RWPE1 (cell line): ENCODE measurements at places on chromosomes 11 and 22.
A peak's percentile ranks its signal among the peaks of the same experiment; 100 is the strongest.

DNA sequence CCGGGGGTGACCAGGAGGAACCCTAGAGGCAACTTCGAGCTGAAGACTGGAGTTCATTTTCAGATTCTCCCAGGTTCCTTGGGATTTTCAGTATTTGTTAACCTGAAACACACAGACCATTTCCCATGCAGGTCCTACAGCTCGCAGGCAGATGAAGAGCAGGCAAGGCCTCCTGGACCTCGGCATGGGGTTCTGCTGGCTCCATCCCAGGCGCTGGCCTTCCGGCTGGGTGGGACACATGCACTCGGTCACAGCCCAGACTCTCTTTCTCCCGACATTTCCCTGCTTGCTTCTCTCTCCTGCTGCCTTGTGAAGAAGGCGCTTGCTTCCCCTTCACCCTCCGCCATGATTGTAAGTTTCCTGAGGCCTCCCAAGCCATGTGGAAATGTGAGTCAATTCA is 15.4 kb upstream of the TTLL12 start:
- no peak for DNase-seq

DNA sequence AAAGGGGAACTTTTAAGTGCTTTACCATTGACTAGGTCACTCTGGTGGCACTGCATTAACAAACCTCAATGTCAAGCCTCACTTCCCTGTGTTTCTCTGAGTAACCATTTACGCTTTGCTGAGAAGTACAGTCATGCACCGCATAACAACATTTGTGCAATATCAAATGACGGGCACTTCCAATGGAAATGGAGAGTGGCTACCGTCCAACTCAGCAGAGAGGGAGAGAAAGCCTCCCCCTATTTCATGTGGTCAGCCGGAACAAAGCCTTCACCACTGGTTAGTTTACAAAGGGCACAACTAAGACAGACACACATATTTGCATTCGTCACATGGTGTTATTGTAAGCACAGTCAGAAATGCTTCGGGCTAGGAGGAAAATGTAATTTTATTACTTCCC is 117.3 kb downstream of the RASSF10 start:
- peak; percentile 47 for DNase-seq

DNA sequence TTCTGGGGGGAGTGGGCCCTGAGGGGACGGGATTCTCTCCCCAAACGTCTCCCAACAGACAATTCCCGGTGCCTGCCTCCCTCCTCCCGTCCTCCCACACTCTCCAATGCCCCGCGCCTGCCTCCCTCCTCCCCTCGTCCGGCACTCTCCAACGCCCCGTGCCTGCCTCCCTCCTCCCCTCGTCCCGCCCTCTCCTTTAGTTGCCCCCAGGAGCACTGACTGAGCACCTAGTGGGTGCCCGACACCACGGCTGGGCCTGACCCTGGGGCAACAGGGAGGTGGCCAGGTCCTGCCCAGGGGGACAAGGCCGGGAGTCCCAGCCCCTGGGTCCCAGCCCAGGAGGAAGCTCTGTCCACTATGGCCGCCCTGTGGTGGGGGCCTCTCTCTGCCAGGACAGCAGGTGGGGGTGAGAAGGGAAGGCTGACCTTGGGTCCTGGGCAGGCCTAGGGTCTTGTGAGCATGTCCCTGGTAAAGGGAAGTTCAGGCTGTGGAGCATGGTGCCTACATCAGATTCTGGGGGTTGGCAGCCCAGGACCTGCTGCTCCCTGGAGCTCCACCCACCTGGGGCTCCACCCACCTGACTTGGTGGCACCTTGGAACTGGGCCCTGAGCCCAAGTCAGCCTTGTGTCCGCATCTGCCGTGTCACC is 942.3 kb downstream of the BRD1 start:
- no peak for DNase-seq

DNA sequence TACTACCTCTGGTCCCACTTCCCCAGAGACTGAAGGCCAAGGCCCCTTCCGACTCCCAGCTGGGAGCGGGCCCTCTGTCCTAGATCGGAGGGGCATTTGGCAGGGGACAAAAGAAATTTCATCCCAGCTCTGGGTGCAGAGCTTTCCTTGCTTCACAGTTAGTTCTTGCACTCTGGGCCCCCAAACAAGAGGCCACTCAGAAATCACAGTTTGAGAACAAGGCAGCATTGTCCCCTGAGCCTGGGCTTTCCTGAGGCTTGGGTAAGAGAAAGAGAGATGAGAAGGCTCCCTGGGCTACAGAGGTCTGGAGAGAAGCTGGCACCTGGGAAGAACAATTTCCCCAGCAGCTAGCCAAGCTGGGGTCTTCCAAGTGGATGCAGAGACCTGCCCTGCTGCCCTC is 71.8 kb upstream of the NCAM1 start:
- no peak for DNase-seq

- no peak for DNase-seq
Measured at GRCh38 chr22:29386708-29387107, 1.7 kb downstream of the AP1B1 start.

GRCh38 chr11:44623341-44623730 is 57.9 kb downstream of the CD82 start:
- DNase-seq, result no peak

- peak; percentile 66 for DNase-seq
Measured at GRCh38 chr11:131688048-131688693, 317.8 kb downstream of the NTM start.

- no peak for DNase-seq
Measured at GRCh38 chr11:27179334-27179733, 138.7 kb downstream of the BBOX1 start.

DNA sequence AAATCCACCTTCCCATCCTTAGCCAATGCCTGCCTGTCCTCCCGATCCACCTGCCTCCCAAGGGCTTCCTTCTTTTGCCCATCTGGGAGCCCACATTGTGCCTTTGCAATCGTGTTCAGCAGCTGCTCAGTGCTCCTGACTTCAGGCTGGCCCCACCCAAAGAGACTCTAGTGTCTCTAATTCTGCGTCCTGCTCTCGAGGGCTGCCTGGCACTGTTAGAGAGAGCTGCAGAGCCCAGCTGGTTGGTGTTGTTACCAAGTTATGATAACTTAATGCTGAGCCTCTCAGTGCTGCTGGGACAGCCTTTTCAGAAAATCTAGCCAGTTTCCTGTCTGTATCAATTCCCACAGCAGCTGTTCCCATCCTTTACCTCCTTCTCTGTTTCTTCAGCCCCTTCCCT is 69.1 kb downstream of the MICAL2 start:
- DNase-seq, result no peak

DNA sequence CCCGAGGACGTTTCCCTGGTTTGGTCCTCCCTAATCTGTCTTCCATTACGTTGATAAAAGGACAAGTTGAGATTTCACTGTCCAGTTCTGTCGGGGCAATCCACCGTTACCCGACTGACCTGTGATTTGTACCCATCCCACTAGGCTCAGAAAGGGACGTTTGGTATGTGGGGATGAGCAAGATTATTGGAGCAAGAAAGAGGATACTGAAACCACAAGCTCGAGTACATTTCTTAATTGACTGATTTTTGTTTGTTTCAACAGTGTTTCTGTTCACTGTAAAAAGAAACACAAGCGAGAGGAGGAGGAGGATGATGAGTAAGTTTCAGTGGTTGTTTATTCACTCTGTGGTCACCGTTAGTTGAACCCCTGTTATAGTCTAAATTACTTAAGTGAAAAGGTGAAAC is 969 bp downstream of the CCDC117 start:
- DNase-seq, result peak; percentile 8

DNA sequence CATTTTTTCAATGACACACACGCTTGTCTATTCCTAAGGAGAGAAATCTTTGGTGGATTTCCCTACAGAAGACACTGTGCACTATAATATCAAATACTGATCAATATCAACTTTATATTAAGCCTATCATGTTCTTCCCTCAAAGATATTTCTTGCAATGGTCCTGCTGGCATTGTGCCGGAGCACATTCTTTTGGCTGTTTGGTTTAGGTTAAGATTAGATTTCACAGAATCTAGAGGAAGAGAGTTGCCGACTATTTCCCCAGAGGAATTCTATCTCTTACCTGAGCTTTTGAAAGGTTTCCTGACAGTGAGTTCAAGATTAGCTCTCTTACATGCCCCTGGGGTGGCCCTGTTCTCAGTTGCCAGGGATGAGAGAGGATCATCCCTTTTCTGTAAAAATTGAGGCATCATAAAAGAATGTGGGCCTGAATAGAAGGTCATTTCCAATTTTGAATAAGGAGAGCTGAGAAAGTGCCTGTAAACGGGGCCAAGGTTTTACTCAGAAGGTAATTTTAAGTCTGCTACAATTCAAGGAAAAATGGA is 180.6 kb upstream of the ARHGAP20 start:
- DNase-seq, result no peak

DNA sequence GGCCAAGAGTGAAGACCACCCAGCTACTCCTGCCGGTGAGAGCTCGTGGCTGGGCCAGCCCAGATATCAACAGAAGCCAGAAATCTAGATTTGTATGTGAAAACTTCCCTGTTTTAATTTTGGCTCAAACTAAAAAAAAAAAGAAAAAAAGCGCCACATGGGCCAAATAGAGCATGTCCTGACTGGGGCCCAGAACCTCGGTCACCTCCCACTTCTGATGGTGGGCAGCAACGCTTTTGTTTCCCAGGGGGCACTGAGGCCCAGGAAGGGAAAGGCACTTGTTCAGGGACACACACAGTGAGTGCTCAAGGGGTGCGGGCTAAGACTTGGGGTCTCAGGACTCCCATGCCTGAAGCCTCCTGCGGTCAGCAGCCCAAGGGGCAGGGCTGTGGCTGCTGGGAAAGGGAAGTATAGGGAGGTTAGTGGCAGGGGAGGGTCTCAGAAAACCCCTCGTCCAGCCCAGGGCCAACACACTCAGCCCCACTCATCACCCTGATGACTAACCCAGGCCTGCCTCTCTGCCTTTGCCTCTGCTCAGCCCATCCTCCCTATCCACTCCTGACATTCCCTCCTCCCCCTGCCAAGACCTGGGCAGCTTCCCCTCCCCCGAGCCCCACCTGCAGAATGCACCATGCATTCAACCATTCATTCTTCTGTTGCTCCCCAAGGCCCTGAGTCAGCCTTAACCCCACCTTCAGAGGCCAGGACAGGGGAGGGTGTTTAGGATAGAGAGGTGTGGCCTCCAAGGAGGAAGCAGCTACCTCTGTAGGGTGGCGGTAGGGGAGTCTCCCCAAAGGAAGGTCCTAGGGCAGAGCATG is 30.0 kb upstream of the TCF20 start:
- DNase-seq, result peak; percentile 69

DNA sequence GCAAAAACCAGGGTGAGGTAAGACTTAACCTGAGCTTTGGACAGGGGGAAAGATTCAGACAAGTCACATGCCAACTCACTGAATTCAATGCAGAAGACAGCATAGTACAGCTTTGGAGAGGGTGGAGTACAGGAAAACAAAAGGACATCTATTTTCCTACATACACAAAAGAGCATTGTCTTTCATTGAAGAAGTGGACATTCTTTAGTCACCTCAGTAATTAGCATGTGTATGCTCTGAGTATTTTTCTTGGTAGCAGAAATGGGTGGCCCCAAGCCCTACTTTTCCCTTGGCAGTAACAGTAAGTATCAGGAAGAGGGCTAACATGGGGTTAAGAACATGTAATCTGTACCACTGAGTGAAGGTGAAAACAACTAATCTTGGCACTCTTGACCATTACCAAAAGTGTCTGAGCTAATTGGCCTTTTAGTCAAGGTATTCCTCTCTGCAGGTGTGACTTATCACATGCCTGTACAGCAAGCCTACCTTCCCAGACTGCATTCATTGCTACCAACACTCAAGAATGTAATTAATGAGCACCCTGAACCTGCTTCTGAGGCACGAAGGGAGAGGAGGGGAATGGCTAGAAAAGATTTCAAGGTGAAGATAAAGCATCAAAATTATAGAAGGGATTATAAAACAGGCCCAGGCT is 33.9 kb downstream of the SYTL2 start:
- no peak for DNase-seq

DNA sequence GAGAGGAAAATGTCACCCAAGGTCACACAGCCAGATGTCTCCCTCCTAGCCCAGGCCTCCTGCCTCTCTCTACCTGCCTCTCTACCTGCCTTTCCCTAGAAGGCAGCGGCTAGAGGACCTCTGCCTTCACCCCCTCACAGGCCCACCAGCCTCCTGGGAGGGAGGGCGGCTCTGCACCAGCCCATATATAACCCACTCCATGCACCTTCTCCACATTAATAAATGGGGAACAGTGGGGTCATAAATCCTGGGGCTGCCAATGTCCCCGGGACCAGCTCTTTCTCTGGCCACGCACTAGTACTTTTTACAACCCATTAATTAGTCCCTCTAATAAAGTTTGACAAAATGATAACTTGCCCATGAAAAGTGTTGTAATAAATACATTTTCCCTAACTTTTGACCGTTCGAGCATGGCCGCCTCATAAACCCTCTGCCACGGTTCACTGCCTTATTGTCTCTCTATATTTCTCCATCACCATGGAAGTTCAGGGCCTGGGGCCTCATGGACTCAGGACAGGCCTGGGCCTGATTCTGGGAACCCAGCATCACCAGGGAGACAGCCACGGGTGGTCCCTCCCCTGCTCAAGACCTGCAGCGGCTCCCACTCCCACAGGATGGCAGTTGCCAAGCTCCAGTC is 102.1 kb downstream of the MN1 start:
- no peak for DNase-seq

- DNase-seq, result no peak
Measured at GRCh38 chr22:28629420-28630176, 50.0 kb downstream of the TTC28 start.

DNA sequence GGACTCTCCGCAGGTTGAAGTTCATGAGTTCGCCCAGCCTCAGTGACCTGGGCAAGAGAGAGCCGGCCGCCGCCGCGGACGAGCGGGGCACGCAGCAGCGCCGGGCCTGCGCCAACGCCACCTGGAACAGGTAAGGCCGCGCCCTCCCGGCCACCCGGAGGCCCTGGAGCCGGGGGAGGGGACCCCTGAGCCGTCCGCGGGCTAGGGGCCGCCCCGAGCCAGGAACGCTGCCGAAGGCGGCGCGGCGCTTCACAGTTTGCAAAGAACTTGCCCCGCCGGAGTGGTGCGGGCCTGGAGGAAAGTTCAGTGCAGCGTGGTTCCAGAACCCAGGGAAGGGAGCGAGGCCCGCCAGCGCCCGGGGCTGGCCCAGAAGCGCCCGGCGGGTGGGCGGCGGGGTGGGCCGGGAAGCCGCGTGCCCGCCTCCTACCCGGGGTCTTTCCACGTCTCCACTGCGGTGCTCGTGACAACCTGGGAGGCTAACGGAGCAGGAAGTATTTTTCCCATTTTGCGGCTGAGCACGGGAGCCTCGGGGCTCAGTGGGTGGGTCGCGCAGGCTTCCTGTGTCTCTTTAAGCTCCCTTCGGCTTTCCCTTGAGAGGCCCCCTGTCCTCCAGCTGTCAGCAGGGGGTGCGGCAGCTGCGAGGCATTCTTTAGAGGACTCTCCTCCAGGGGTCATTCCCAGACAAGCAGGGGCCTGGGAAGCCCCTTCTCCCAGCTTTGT is 635 bp downstream of the PRR5 start:
- DNase-seq, result no peak
